ENCODE measurements at places on chromosomes 2 and 18.

GRCh38 chr2:233022561-233022960 lies 9.5 kb upstream of the NGEF start:
- DNase-seq, result no peak

DNA sequence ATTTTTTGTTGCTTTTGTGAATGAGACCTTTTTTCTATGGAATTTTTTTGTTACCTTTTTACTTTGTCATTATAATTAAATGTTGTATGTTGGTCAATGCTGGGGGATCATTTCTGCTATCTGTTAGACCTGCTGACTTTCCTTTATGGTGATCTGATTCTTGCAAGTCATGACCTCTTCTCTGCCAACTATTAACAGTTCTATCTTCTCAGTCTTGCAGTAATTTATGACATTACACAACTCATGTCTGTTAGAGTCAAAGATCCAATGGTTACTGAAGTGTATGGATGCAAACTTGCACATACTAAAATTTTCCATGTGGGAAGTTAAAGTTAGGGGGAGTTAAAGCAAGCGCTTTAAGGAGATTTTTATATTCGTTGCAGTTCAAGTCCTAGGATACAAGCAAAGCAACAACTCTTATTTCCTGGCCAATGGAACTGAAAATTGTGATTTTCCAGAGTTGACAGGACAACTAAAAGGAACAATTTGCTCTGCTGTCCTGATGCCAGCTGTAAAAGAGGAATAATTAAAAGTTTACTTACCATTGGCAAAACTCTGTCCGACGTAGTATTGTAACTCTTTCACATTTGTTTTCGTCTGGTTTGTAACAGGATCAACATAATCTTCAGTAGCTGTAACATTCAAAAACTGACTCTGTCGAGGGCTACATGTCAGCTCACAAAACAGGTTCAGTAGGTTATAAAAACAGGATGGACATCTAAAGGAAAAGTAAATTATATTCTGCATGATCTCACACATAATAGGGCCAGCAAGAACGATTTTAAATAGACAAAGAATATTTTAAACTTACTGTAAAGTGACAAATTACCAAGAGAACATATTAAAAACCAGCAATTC lies 17.8 kb downstream of the NPC1 start:
- no peak for DNase-seq

GRCh38 chr2:48728840-48729239 lies 26.7 kb downstream of the LHCGR start:
- DNase-seq, result no peak

GRCh38 chr2:83068714-83069113 lies 1390.4 kb downstream of the SUCLG1 start:
- no peak for DNase-seq

DNA sequence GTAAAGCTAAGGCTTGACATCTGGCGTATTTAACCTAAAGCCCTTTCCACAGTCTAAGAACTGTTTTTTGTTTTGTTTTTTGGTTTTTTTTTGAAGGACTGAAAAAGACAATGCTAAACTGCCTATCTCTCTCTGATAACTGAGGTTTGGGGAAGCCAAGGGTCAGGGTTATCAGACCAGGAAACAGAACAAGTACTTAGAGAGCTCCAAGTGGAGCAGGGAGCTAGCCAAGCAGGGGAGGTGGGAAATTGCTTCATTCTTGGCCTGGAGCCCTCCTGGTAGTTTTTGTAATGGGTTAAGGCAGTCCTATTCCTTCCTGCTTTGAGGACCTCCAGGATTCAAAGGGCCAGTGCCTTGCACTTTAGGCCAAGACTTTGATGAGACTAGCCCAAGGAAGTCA lies 154.3 kb upstream of the LTBP1 start:
- DNase-seq, result no peak

DNA sequence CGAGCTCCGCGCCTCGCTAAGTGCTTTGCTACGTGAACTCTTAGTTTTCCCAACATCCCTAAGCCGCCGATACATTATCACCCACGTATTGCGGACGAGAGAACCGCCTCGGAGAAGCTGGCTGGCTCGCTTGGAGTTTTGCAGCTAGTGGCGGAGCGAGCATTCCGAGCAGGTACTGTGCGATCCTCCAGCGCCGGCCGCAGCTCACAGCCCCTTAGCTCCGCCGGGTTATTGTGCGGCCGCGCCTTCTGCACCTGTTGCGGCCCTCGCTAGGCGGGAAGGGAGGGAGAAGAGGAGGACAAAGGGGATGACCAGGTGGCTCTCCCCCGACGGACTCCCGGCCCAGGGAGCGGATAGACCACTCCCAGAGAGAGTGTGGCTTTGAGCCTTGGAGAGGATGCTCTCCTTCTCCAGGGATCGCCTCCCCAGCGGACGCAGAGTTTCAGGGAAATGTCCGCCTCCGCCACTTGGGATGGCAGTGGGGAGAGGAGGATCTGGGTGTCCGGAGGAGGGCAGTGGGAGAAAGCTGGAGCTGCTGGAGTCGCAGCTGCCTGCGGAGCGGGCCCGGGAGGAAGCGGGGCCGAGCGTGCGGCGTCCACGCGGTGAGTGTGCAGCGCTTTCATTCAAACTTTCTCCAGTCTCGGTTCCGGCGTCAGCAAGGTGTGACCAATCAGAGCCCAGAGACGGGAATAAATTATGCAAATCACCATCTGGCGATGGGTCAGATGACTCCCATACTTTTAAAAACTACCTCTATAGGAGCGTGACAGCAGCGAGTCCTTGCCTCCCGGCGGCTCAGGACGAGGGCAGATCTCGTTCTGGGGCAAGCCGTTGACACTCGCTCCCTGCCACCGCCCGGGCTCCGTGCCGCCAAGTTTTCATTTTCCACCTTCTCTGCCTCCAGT lies at the start of gene LIPG:
Gene LIPG, plus strand, starts transcription at position 769 of the 905 bp plus-strand sequence. CDS start 252 bp downstream, outside the sequence.
- peak; percentile 88 for DNase-seq

GRCh38 chr2:47079515-47080412 lies 75.3 kb downstream of the STPG4 start:
- DNase-seq, result no peak

GRCh38 chr18:32026491-32027086 lies 8.0 kb downstream of the RNF125 start:
- DNase-seq, result no peak

DNA sequence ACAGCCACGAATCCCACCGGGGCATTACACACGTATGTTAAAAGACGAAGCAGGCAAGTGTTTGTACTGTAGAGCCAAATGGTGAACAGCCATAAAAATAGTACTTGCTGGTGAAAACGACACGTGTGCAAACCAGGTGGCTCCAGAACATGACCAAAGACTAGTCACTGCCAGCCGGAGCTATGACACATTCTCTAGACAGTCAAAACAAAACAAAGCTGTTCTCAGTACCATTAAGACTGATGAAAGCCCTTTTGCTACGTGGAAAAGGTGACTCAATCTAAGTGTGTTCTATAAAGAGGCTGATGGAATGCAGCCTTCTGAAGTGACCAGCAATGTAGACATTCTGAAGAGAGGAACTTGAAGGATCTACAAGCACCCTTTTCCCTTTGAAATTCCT lies 367.7 kb upstream of the NETO1 start:
- no peak for DNase-seq

DNA sequence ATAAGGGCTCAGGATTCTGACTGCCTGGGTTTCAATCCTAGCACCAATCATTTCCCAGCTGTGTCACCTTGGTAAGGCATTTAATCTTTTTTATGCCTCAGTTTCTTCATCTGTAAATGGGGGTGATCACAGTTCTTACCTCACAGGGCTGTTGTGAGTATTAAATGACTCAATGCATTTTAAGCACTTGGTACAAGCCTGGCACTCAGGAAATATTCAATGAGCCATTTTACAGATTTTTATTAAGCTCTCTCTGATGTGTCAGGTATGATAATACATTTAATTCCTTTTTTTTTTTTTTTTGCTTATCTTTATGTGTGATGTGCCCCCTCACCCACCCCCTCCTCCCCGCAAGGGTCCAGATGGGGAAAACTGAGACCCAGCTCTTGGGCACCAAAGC lies 12.0 kb downstream of the SPEG start:
- no peak for DNase-seq

GRCh38 chr2:68734688-68735525 lies at the start of gene ARHGAP25:
ARHGAP25 (plus strand) TSS chr2:68734811; CDS start chr2:68735200, 389 bp downstream.
- DNase-seq, result no peak

DNA sequence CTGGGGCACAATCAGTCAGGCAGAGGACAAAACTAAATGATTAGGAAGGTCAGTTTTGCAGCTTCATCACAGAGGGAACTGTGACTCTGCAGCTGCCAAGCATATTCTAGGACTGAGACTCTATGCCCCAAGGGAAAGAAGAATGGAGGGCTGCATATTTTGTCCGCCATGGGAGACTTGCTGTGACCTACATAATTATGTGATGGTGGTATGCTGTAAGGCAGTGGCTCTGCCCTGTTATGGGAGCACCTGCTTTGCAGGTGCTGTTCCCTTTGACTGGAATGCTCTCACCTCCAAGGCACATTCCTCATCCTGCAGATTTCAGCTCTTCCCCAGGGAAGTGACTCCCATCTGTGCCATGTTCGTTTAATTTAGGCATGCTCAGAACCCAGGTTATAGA lies 261.9 kb upstream of the EPHA4 start:
- DNase-seq, result no peak

DNA sequence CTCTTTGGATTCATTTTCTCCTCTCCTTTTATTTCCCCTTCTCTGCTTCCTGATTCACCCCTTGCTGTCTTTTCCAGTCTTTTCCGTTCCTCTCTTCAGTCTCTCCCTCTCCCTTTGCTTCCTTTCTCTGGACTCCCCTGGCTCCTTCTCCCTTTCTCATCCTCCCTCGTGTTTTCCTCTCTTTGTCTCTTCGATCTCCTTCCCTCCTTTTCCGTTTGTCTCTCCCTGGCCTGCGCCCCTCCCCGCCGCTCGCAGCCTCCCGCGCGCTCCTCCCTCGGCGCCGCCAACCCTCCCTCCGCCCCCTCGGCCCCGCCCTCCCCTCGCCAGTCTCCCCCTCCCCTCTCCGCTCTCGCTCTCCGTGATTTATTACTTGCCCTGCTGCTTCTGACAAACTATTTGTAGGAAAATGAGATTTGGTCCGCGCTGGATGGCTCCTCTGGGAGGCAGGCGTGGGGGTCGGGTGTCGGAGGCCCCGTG lies 46.0 kb upstream of the PAX8 start:
- DNase-seq, result peak; percentile 58

DNA sequence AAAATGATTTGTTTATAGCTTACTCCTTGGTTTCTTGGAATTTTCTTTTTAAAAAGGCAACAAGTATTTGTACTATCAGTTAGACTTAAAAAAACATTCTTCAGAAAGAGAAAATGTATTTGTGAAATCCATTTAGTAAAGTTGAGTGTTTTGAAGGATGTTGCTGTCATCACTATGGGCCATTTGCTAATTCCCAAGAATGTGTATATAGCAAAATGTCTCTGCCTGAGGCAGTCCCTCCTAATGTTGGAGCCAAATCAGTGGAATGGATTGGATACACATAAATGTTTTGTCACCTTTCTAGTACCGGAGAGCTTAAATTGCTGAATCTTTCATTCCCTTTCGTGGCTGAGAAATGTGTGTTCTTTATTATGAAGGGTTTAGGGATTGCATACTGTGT lies 890.2 kb upstream of the ZEB2 start:
- no peak for DNase-seq

DNA sequence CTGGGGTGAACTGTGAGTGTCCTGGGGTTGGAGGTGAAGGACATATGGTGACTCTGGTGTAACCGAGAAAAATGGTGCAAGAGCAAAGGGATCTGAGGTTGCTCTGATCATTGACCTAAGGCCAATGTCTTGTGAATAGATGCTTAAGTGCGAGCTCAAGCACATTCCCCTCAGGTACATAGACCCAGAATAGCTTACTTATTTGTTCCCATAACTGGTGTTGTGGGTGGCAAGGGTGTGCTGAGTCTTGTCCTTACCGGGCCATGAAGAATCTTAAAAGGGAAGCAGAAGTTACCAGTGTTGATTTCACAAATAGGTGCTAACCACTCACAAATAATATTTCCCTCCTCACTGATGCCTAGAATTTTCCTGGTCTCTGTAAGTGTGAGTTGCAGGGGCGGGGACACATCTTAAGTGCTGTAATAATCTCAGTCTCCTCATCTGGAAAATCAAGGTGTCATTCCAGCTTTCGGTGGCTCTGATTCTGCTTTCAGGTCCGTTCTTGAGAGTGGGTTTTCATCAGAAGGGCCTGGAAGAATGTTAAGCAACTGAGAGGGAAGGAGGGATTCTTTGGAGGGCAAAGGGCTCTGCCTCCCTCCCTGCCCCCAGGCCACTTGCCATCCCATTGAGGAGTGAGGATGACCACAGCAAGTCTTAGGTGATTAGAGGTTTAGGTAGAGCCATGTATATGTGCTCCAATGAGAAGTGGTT lies 54.9 kb downstream of the LIPG start:
- no peak for DNase-seq

DNA sequence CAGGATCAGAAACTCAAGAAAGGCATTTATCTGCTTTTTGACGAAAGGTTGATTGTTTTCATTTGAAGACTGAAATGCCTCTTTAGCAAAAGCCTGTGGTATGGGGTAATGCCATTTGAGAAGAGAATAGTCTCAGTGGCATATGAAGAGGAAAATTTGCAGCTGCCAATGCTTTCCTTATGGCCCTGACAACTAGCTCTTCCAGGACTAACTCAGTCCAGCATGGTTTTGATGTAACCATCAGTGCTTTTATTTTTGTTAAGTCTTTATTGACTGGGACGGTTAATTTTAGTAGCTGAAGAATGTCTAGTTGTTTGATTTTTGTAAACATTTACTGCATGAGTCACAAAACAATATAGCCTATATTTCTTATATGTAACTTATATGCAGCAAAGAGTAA lies 158.4 kb downstream of the LNPK start:
- no peak for DNase-seq

GRCh38 chr2:231769170-231770136 lies 11.6 kb downstream of the PDE6D start:
- no peak for DNase-seq

GRCh38 chr2:121502781-121503180 lies 27.9 kb upstream of the RNU4ATAC start:
- DNase-seq, result no peak

- DNase-seq, result no peak
These were observed 137.5 kb downstream of the COMMD1 start for GRCh38 chr2:62042944-62043343.

GRCh38 chr2:131092458-131093005 lies 728 bp downstream of the FAM168B start:
- no peak for DNase-seq

- no peak for DNase-seq
These were observed 105.1 kb downstream of the NDUFA10 start for GRCh38 chr2:239919774-239920692.

DNA sequence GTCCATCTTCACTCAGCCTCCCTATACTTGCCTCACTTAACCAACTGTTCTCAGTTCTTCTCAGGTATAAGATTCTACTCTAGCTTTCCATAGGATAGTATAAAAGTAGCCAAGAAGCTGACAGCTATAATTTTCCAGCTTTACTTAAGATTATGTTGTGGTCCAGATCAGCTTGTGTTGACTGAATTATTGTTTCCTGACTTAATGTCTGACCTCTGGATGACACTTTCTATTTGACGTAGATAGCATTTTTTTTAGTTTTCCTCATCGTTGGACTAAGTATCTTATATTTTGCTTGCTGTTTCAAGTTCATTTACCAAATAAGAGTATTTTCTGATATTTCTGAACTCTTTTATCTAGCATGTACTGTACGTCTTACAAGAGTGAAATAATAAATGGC lies 1272.5 kb upstream of the CDH2 start:
- DNase-seq, result no peak
